Activated CD4-positive, alpha-beta T cell treated with anti-CD3 and anti-CD28 coated beads, Interleukin-2, amount 10 ng/mL, durations not matched to agents 7 days and 5 days (primary cell): ENCODE measurements at places on chromosomes 2 and 18. TPM values are rescaled to one million over a fixed set of nuclear protein-coding genes. Genes with fewer than 3 reads are reported as not detected.

Gene ODC1
- 47.1 TPM for total RNA-seq

DNA sequence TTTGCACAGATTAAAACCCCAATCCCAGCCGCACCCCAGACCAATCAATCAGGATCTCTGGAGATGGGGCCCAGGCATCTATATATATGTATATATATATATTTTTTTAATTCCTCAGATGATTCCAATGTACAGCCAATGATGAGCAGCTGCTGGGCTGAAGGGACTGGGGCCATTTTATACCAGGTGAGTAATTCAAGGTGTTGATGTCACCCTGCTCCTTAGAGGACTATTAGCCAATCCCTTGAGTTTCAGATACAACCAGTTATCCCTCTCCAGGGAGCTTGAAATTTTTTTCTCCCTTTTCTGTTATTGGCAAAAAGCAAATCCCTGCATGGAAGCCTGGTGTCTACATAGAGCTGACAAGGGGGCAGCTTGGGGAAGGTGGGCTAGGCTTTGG lies 59.8 kb downstream of the MCFD2 start:
- no peak for DNase-seq
- H3K4me1 ChIP-seq: no peaks in the 10 kb centered on the region
- H3K36me3 ChIP-seq: no peaks in the 10 kb centered on the region
- no peaks in the 10 kb centered on the region for H3K27me3 ChIP-seq
- no peak overlapping the region for H3K27ac ChIP-seq

Gene AKAIN1
- not detected for total RNA-seq

Gene C2orf80
- not detected for total RNA-seq

DNA sequence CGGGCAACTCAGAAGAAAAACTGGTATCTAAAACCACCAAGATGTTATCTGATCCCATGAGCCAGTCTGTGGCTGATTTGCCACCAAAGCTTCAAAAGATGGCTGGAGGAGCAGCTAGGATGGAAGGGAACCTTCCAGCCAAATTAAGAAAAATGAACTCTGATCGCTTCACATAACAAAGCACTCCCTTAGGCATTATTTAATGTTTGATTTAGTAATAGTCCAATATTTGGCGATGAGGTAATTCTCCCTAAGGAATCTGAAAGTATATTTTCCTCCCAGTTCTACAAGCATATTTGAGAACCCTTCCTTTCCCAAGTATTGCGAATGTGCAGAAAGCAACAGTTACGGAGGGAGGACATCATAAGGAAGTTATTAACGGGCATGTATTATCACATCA lies 156.6 kb downstream of the KCNJ3 start:
- no peaks in the 10 kb centered on the region for H3K4me1 ChIP-seq
- no peak for DNase-seq
- H3K27me3 ChIP-seq: no peaks in the 10 kb centered on the region
- no peak overlapping the region for H3K27ac ChIP-seq
- no peaks in the 10 kb centered on the region for H3K36me3 ChIP-seq

DNA sequence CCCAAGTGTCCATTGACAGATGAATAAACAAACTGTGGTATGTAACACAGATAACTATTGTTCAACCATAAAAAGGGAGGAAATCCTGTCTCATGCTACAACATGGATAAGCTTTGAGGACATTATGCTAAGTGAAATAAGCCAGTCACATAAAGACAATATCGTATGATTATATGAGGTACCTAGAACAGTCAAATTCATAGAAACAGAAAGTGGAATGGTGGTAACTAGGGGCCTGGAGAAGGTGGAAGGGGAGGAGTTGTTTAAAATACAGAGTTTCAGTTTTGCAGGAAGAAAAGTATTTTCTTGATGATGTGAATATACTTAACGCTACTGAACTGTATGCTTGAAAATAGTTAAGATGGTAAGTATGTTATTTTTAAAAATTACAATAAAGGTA lies 304.6 kb upstream of the CXCR4 start:
- H3K4me1 ChIP-seq: peaks cover 25% of the 10 kb centered on the region
- H3K27ac ChIP-seq: no peak overlapping the region
- H3K27me3 ChIP-seq: peaks cover 59% of the 10 kb centered on the region
- DNase-seq: no peak
- H3K4me3 ChIP-seq: peak overlapping the region; percentile 14

DNA sequence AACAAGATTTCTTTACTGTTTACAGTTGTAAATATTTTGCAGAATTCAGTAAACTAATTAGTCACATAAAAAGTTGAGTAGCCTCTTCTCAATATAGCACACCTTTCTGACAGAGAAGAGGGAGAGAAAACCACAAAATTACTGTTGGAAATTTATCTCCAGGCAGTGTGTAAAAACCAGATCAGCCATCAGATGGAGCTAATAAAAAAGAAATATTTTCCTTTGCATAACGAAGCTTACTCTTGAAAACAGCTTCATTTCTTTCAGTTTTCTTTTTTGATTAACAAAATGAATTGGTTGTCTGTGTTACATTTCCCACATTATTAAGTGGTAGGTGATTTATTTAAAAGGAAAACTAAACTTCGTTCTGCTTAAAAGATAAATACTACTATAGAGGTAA lies 259.3 kb upstream of the KCNJ3 start:
- DNase-seq: no peak
- no peaks in the 10 kb centered on the region for H3K36me3 ChIP-seq
- no peak overlapping the region for H3K4me3 ChIP-seq
- H3K27me3 ChIP-seq: no peaks in the 10 kb centered on the region
- H3K4me1 ChIP-seq: peaks cover 7% of the 10 kb centered on the region
- H3K27ac ChIP-seq: no peak overlapping the region

GRCh38 chr18:77042583-77042982 lies 90.0 kb downstream of the MBP start:
- H3K36me3 ChIP-seq: peaks cover 68% of the 10 kb centered on the region
- H3K27ac ChIP-seq: no peak overlapping the region
- H3K27me3 ChIP-seq: no peaks in the 10 kb centered on the region
- H3K4me1 ChIP-seq: peaks cover 37% of the 10 kb centered on the region
- H3K4me3 ChIP-seq: no peak overlapping the region

Gene SPDYA
- 1.5 TPM for total RNA-seq

DNA sequence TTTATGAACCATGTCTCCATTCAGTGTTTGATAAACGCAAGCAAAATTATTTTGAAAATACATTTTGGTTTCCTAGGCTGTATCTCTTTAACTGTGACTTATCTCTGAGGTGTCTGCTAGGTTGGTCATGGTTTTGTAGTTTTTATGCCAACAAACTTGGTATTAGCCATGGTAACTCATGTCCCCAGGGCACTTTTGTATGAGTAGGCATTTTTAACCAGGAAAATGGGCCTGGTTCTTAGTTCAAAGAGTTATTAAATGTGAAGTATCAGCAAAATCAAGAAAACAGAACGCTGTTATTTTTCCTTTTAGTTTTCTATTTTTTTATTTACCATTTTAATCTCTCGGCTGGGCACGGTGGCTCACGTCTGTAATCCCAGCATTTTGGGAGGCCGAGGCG lies 179.3 kb upstream of the LHCGR start:
- no peaks in the 10 kb centered on the region for H3K36me3 ChIP-seq
- H3K4me3 ChIP-seq: no peak overlapping the region
- no peaks in the 10 kb centered on the region for H3K4me1 ChIP-seq
- no peak for DNase-seq

- no peak overlapping the region for H3K27ac ChIP-seq
- H3K27me3 ChIP-seq: peaks cover 8% of the 10 kb centered on the region
- no peak for DNase-seq
- no peaks in the 10 kb centered on the region for H3K4me1 ChIP-seq
These were observed 13.8 kb upstream of the TMEM200C start for GRCh38 chr18:5909125-5909524.

GRCh38 chr2:24892928-24893327 lies 27.1 kb downstream of the ADCY3 start:
- H3K4me1 ChIP-seq: no peaks in the 10 kb centered on the region
- no peaks in the 10 kb centered on the region for H3K27me3 ChIP-seq

GRCh38 chr2:58081000-58081399 lies 34.4 kb downstream of the VRK2 start:
- DNase-seq: no peak
- H3K4me3 ChIP-seq: no peak overlapping the region
- no peaks in the 10 kb centered on the region for H3K4me1 ChIP-seq
- peaks cover 8% of the 10 kb centered on the region for H3K36me3 ChIP-seq

DNA sequence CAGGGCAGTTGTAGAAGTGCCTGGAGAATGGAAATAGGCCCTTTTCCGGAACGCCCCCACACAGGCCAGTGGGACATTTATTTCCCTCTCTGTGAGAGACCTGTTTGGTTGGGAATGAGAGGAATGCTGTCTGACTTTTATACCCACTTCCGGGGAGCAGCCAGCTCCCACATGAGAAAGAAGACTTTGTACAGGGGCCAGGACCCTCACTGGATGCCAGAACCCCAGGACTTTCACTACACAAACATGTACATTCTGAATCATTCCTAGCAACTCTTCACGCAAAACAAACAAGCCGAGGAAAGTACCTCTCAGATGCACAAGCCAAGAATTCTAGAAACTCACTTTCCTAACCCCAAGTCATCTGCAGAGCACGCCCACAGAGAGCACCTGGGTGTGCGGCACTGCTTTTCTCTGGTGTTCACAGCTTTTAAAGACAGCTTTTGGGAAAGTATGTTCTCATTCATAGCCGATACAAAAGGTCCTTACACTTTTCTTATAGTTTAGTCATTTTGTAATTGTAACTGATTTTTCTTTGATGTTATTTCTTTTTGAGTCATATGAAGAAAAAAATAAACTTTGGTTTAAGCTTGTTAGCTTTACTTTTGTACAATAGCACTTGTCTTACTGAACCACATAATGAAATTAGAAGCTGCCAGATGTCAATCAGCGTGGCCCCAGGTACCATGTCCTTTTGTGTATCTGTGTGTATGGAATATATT lies 856.1 kb upstream of the ID2 start:
- H3K36me3 ChIP-seq: peaks cover 1% of the 10 kb centered on the region
- DNase-seq: no peak
- no peak overlapping the region for H3K4me3 ChIP-seq
- H3K27me3 ChIP-seq: no peaks in the 10 kb centered on the region
- H3K27ac ChIP-seq: no peak overlapping the region
- H3K4me1 ChIP-seq: peaks cover 18% of the 10 kb centered on the region

Gene PDK1
- 49.1 TPM for total RNA-seq
